ENCODE measurements at places on chromosomes 16 and 17. TPM values are rescaled to one million over a fixed set of nuclear protein-coding genes. Genes with fewer than 3 reads are reported as not detected.
A peak's percentile ranks its signal among the peaks of the same experiment; 100 is the strongest.

GRCh38 chr17:45289301-45290268, 27.2 kb downstream of the MAP3K14 start:
- no peak for DNase-seq

GRCh38 chr16:3716831-3717234, 491 bp downstream of the TRAP1 start:
- no peak for DNase-seq

DNA sequence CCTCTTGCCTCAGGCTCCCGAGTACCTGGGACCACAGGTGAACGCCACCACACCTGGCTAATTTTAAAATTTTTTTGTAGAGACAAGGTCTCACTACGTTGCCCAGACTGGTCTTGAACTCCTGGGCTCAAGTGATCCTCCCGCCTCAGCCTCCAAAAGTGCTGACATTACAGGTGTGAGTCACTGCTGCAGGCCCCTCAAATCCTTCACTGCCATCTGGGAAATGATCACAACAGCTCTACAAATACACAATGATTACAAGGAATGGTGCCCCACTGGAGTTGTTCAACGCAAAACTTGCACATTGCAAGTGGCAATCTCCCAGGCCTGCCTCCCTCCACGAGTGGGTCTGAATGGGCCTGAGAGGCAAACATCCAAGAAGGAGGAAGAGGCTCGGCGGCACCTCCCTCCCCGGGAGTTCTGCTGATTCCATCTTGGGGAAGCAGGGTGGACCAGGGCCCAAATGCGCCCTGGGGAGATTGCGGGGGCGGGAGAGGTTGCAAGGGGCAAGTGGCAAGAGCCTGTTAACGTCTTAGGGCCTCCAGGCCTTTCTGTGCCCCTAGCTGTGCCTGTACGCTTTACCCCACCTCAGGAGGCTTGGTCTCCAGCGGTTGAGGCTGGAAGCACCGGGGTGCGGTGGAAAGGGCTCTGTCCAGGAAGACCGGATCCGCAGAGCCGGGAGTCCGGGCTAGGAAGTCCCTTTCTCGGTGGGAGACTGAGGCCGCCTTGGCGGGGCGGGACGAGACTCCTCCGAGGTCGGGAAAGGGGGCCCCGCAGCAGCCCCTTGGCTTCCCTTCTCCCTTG, 656 bp upstream of the IGFBP4 start:
- DNase-seq = no peak

DNA sequence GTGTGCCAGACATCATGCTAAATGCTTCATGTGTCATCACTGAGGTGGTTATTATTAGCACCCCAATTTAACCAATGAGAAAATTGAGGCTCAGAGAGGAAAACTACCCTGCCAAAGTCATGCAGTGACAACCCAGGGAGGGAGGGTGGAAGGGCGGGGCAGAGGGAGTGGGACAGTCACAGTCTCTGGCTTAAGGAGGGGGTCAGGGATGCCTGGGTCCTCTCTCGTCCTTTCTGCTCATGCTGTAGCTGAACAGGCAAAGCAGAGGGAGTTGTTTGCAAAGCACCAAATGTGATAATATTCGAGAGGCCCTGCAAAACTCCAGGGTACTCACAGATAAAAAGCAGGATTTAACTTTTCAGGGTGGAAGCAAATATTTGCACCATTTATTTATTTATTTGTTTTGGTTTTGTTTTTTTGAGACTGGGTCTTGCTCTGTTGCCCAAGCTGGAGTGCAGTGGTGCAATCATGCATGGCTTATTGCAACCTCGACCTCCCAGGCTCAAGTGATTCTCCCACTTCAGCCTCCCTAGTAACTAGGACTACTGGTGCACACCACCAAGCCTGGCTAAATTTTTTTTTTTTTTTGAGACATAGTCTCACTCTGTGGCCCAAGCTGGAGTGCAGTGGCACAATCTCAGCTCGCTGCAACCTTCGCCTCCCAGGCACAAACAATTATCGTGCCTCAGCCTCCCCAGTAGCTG, 47.9 kb upstream of the NKD1 start:
- DNase-seq = peak; percentile 31

RRN3 gene
- total RNA-seq = 24.8 TPM

TAC4 gene
- total RNA-seq = not detected
